ENCODE measurements at places on chromosomes 16 and 17.

- DNase-seq, result no peak
Measured at GRCh38 chr16:89135971-89136765, 35.4 kb upstream of the CDH15 start.

GRCh38 chr17:32287804-32288511 is 22.3 kb downstream of the RHBDL3 start:
- DNase-seq, result no peak

DNA sequence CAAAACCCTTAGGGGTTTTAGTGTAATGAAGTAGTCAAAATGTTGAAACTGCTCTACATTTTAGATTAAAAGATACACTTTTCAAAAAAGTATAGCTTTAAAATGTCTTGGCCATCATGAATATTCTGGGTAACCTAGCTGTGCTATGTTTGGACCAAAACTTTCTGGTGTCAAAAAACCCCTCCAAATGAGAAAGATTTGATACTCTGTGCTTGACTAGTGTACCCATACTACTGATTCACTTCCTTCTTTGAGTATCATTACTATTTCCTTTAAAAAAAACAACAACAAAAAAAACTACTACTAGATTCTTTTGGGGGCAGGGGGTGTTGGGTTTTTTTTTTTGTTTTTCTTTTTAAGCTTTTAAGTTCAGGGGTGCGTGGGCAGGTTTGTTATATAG is 37.3 kb downstream of the PTRH2 start:
- DNase-seq, result no peak

DNA sequence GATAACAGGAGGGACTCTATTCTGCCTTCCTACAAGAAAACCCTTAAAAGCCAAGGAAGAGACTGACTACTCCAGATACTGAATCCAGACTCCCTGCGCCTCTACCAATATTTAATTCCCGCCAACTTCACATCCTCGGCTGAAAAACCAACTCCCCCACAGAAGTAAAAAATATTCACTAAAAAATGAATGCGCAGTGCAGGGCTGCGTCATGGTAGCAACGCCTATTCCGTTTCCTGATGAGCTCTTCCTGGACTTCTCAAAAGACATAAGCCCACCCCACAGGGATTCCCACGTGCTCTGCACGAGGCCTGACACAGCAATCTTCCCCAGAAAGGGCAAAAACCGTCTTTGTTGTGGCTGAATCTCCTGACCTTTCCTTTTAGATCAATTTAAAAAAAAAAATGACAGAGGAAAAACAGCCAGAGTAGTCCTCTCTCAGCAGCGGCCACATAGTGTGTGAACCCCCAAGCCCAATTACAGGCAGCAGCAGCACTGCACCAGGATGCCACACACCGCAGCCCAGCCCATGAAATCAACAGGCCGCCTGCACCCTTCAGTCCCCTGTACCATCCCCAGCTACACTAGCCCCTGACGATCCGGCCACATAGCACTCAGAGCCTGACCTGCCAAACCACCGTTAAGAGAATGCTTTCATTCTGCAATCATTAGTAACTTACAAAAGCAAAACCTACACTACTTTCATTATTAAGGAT is 23.9 kb downstream of the KLHDC4 start:
- DNase-seq, result no peak

DNA sequence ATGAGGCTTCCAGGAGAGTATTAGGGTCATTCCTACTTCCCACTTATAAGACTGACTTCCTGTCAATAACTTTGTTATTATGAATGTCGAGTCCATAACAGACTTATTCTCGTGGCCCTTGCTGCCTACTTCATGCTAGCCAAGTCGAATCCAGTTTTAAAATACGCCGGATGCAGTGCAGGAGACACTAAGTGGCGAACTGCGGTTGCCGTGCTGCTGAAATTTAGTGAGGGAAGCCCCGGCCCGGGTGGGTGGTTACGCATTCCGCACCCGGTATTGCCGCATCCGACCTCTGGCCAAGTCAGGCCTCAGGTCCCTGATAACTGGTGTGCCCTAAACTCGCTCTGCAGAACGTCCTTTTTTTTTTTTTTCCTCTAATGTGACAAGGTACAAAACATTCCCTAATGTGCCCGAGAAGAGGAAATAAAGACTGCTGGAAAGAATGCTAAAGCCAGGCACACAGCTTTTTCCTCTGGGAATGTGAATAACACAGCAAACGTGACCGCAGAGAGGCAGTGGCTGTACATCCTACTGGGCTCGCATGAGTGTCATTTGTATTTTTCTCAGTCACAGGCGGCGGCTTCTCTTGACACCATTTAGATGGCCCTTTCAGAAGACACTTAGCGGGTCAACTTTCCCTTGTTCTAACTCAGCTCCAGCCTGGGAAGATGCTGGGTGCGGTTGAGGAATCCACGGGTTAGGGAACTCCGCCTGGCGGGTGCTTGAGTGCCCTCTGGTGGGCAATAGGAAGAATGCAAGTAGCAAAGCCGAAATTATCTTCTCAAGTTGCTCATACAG is 7.1 kb upstream of the AKTIP start:
- no peak for DNase-seq

DNA sequence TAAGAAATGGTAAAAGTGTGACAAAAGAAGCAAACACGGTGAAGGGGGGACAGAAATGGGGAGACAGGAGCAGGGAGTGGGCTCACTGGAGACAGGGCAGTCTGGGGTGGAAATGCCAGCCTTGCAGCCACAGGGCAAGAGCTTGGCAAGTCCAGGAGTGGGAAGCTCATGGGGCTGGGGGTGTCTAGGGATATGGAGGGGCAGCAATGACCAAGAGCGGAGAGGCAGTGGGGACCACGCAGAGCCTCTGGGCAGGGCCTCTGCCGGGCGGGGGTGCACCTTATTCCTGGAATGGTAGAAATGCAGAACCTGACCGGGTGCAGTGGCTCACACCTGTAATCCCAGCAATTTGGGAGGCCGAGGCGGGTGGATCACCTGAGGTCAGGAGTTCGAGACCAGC is 12.6 kb downstream of the SLC5A10 start:
- DNase-seq, result no peak

GRCh38 chr17:75509528-75510258 is 5.6 kb downstream of the CASKIN2 start:
- no peak for DNase-seq

DNA sequence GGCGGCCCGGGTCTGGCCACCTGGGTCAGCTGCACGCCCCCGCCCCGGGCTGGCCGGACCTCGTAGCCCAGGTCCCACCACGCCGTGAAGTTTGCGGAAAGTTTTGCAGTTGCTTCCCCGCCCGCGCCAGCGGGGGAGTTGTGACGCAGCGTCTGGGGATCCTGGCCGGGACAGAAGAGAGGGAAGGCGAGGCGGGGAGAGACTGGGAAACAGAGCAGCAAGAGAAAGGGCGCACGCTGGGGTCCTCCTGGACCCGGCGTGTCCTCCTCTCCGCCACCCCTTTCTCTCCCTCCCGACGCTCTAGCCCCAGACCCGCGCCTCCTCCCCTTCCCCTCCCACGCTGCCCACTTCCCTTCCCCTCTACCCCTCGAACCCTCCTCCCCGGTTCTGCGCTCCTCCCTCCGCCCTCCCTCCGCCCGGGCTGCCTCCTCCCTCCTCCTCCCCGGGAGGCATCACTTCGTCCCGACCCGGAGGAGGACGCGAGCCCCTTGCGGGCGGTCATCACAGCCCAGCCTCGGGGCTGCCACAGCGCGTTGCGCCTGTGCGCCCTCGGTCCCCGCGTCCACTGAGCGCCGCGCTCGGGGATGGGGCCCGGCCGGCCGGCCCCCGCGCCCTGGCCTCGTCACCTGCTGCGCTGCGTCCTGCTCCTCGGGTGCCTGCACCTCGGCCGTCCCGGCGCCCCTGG is at the start of gene MRC2:
Gene MRC2 (plus strand): TSS at position 452 of the 685 bp plus-strand sequence. CDS start 133 bp downstream, at position 585.
- DNase-seq, result no peak

GRCh38 chr17:67125417-67125816 is 81.1 kb downstream of the CACNG1 start:
- no peak for DNase-seq

GRCh38 chr17:76191896-76192295 is 48.4 kb downstream of the RNF157 start:
- DNase-seq, result no peak

- no peak for DNase-seq
Measured at GRCh38 chr16:66383551-66383950, 17.1 kb downstream of the CDH5 start.

DNA sequence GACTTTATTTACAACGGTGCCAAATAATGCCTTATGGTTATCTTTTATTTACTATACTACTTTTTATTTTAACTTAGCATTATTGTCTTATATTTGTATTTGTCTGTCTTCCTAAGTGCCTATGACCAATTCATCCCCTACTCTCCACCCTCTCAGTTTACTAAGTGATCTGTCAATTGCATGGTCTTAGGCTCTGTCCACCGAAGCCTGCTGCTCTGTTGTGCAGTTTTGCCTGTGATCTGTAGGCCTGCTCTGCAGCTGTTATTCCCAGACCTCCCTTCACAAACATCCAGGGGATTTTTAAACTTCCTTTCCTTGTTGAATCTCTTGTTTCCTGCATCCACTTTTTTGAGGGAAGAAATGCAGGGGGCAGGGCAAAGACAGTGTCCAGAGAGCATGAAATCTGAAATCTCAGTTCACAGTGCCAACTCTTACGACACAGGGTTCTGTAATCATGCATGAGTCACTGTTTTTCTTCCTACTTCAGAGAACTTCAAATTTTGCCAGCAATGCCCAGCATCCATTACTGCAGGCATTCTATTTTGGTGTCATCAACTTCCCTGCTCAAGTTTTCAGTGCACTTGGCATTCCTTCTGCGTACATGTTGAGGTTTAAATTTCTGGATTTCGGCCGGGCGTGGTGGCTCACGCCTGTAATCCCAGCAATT is 11.4 kb downstream of the SLFN5 start:
- no peak for DNase-seq

GRCh38 chr17:81932333-81932983 is 4.6 kb downstream of the PYCR1 start:
- no peak for DNase-seq

DNA sequence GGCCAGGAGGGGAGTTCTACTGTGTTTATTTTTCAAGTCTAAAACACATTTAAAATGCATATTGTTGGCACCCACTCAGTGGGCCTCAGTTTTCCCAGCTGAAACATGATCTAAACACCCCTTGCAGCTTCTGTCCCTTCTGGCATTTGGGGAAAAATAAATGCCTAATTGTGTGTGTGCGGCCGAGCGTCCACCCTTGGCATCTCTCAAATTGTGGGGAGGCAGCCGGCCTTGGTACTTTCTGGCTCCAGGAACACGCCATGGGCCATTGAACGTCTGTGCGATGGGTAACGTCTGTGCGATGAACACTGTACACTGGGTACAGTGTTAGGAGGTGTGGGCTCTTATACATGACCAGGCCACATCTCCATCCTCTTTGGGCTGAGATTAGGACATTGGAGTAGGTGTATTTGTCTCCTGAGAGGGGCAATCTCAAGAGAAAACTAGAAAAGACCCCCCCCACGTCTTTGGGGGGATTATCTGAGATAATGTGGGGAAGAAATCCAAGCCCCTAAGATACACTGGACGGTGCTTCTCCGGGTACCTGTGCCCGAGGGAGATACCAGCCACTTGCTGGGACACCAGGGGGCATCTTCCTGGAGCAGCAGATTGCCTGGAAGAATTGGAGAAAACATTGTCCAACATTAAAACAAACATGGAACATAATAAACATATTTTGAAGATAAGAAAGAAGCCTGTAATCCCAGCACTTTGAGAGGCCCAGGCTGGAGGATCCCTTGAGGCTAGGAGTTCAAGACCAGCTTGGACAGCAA is 54.9 kb downstream of the RAB11FIP4 start:
- no peak for DNase-seq

GRCh38 chr17:866568-867103 is 84.5 kb downstream of the MRM3 start:
- DNase-seq, result no peak

DNA sequence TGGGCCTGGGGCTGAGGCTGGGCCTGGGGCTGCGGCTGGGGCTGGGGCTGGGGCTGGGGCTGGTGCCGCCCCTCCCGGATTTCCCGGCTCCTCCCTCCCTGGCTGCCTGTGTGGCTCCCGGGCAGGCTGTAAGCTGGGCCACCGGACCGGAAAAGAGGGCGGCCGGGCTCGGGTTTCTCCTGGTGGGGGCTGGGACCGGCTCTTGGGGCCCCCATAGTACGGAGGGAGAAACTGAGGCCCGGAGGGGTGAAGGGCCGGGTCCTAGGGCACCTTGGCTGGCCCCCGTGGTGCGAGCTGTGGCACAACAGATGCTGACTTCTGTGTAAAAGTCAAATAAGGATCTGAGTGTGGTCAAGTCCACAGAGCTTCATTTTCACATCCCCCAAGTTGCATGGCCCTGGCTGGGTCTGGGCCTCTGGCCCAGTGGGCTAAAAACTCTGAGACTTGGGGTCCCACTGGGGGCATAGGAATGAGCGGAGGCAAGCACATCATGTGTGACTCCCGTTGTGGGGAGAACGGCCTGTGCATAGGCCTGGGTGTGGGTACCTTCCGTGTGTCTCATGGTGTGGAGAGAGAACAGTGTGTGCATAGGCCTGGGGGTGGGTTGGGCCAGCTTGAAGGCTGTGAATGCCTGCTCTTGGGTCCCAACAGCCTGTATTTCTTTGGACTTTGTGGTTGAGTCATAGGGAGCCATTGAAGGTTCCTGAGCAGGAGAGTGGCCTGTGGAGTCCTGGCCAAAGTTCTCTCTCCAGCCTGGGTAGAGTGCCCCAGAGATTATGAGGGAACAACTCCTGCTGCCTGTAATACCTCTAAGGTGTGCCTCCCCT is 123.9 kb upstream of the CIBAR2 start:
- DNase-seq, result no peak

GRCh38 chr17:43587647-43588046 is 41.5 kb upstream of the ETV4 start:
- no peak for DNase-seq

DNA sequence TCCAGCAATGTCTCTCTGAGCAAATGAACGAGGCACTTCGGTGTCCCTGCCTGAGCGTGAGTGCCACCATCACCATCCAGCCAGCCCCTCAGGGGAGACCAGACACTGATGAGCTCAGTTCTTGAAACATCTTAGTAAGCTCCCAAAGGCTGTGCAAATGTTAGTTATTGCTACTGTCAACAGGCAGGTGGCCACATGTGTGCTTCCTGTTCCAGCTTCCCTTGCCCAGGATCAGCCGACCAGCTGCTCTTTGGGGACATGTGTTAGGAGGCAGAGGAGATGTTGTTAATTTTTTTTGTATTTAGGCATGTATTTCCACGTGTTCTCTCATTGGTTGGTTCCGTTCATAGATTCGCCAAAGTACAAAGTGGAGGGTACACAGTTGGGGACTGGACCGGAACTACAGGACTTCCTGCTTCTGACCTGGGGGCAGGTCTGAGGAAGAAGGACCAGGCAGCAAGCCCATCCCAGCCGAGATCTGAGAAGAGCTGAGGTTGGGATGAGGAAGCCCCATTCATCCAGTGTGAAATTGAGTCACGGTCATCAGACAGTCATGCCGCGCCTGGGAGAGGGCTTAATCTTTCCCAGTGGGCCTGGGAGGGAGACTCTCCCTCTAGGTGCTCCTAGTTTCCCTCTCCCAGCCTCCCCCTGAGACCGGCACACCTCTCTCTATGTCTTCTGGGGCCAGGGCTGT is 3.8 kb downstream of the TTYH2 start:
- no peak for DNase-seq

Data from NCI-H1048 (cell line).